ENCODE measurements at places on chromosomes 2 and 18.

DNA sequence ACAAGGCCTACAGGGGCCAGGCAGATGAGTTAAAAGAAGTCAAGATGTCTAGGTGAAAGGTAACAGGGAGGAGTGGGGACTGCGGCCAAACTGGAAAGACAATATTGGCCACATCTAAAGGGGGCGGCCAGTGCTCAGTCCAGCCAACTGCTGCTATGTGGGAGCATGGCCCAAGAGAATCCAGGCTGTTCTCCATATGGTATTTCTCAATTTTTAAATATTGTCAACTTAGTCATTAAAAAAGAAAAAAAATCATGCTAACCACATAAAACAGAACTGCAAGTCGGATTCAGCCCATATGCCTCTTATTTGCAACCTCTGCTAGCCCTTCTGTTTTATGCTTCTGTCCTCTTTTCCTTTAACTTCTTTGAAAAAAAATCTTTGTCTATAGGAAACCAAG lies 14.8 kb downstream of the TRABD2A start:
- ATAC-seq: no peak

GRCh38 chr18:58402247-58402646 lies 226.6 kb downstream of the ALPK2 start:
- no peak for ATAC-seq

DNA sequence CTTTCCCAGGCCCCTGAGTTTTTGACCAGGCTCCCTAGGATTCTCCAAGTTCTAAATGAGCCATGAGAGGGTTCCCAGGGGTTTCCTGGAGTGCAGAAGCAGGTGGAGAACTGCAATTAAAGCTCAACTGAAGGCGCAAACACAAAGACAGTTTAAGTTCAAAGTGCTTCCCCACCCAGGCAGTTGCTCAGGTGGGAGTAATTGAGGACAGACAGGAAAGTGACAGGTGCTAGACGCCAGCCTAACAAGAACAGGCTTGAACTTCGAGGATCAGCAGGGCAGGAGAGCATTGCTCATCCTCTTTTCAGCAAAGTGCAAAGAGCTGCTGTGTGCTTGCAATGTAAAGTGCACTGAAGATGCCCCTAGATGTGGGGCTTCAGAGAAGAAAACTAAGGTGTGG lies 77.2 kb upstream of the ST8SIA3 start:
- no peak for ATAC-seq

GRCh38 chr18:74480149-74480651 lies 16.0 kb upstream of the CNDP2 start:
- no peak for ATAC-seq

GRCh38 chr2:63871864-63872263 lies 30.2 kb downstream of the UGP2 start:
- ATAC-seq: no peak

DNA sequence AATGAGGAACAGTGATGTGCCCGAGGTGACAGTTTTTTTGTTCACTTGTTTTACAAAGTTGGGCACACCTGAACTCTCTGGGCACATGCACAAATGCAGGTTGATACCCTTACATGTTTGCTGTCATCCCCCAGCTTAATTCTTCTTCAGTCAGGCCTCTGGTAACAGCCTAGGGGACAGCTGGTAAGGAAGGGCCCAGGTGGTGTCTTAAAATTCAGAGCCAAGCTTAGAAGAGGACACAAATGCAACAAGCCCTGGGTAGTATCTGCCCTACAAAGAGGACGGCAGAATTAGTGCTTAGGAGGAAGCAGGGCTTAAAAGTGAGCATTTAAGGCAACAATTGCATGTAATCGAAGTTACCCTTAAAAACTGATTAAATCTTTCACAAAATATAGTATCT lies 171.9 kb upstream of the ACAA2 start:
- ATAC-seq: no peak

DNA sequence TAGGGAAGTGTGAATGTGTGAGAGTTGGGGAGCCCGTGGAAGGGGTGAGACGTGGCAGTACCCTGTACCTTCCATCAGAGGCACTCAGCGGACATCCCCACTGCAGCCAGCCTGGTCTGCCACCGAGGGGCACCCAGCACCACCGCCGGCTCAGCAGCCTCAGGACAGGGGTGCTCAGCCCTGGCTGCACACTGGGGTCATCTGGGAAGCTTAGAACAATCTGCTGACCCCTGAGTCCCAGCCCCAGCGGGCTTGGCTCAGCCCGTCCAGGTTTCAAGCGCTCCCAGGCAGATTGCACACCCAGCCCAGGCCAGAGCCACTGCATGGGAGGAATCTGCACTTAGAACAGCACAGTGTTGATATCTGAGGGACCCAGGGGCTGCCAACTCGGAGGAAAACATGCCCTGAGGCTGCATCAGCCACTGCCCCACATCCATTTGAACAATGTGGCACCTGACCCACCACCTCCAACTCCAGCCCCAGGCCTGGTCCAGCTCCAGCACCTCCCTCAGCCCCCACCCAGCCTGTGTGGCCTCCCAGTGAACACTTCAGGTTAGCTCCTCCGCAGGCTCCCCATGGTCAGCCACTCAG lies 147.1 kb upstream of the OTOS start:
- peak; percentile 47 for ATAC-seq

- no peak for ATAC-seq
Observed at GRCh38 chr2:159811232-159811631, 13.2 kb upstream of the CD302 start.

GRCh38 chr2:18301421-18302139 lies 258.9 kb downstream of the RDH14 start:
- ATAC-seq: no peak
